ENCODE measurements at places on chromosomes 1 and 21. TPM values are rescaled to one million over a fixed set of nuclear protein-coding genes. Genes with fewer than 3 reads are reported as not detected.

GRCh38 chr21:21973806-21974205, 975.6 kb downstream of the NCAM2 start:
- DNase-seq: no peak

The STIL gene
- 38.6 TPM for total RNA-seq

The HES5 gene
- total RNA-seq: not detected

DNA sequence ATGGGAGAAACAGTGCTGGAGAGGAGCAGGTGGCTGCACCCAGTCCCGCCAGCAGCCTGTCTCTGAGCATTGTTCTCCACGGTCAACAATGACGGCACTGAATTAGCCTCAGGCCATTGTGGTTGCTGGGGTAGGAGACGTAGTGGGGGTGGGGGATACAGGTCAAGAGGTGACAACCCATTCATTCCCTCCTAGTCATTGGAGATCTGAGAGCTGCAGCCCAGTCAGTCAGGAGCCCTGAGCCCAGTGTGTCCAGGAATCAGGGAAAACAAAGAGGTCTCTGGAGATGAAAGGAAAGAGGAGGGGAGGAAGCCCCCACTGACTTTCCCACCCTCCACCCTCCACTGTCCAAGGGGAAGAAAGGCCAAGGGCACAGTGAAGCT, 15.3 kb downstream of the SMIM12 start:
- DNase-seq: no peak

The RPTN gene
- total RNA-seq: not detected

DNA sequence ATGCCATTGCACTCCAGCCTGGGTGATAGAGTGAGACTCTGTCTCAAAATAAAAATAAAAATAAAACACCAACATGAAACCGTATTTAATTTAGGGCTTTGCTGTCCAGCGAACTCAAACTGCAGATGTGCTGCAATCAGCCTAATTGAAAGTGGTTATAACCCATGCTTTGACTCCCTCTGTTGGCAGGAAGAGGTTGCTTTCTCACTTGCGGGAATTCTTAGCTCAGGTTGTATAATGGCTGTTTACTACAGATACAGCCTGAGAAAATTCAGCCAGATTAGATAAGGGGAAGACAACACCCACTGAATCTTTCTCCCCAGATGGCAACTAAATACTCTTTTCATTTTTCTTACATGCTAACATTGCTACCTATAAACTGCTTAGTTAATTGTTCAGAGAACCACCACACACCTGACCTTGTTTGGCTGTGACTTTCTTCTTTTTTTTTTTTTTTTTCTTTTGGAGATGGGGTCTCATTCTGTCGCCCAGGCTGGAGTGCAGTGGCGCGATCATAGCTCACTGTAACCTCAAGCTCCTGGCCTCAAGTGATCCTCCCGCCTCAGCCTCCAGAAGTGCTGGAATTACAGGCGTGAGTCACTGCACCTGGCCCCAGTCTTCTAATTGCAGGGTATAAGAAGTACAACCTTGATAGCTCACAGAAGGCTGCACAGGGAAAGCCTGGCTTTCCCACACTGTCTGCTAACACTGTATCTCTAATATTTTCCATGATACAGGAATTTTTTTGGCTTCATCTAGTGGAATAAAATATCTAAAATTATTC, 34.6 kb downstream of the DNTTIP2 start:
- peak; percentile 58 for DNase-seq

DNA sequence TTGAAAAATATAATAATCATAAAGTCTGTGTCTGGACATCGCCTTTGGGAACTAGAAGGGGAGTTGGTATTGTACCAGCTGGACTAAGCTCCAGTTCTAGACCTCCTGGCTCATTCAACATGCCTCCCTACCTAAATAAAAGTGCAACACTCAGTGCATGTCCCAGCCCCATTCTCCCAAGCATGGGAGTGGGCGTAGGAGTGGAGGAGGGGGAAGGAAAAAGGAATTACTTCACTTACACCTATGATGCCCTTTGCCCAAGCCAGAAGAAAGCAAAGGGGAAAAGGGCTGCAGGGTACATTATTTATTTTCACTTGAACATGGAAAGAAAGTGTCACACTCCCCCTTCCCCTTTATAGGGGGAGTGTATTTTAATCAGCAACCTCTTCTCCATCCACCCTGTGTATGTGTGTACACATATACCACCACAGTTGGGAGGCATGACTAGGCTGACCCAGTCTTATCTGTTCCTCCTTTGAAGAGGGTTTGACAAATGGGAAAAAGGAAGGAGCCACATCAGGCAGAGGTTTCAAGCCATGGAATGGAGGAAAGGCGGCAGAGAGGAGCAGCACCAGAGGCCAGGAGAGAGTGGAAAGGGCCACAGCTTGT, 3.2 kb downstream of the NIT1 start:
- no peak for DNase-seq

The CELA3B gene
- not detected for total RNA-seq

The PLPPR4 gene
- total RNA-seq: not detected

- no peak for DNase-seq
Observed at GRCh38 chr1:78526496-78526895, 35.7 kb downstream of the PTGFR start.

The VANGL2 gene
- not detected for total RNA-seq
